A549 treated with CpdA at 1 μM for 4 hours (cell line): ENCODE measurements at places on chromosomes 3 and 15. TPM values are rescaled to one million over a fixed set of nuclear protein-coding genes. Genes with fewer than 3 reads are reported as not detected.

PPARG gene
- 38.4 to 42.6 TPM (median 41.7 TPM) in 5 replicates for total RNA-seq

EIF2B5 gene
- total RNA-seq = 26.5 to 30.8 TPM (median 29.7 TPM) in 5 replicates

GPR160 gene
- 1.2 to 2.0 TPM (median 1.8 TPM) in 5 replicates for total RNA-seq

SNRPN gene
- 93.5 to 103 TPM (median 99.9 TPM) in 5 replicates for total RNA-seq

SLC24A5 gene
- total RNA-seq = not detected in 5 replicates

CHDH gene
- 2.3 to 3.5 TPM (median 2.7 TPM) in 5 replicates for total RNA-seq
